A549 treated with ZK216348 at 1 μM for 4 hours (cell line): ENCODE measurements at places on chromosomes 13 and 19. TPM values are rescaled to one million over a fixed set of nuclear protein-coding genes. Genes with fewer than 3 reads are reported as not detected.

Gene SLC17A7
- 0.24 to 0.81 TPM (median 0.51 TPM) in 5 replicates for total RNA-seq

Gene PGLYRP1
- total RNA-seq: not detected in 5 replicates

Gene ZNF556
- total RNA-seq: 0.19 TPM in 1 of 5 replicates, not detected in the others

Gene CRX
- not detected in 5 replicates for total RNA-seq

Gene PSG2
- total RNA-seq: not detected in 5 replicates

Gene CBARP
- 2.3 to 6.0 TPM (median 4.7 TPM) in 5 replicates for total RNA-seq

Gene ZNF665
- total RNA-seq: not detected in 5 replicates

Gene CYP4F12
- 1.8 to 2.7 TPM (median 2.1 TPM) in 5 replicates for total RNA-seq

Gene CEACAM7
- not detected in 5 replicates for total RNA-seq

Gene ZNF701
- 0.11 to 0.34 TPM (median 0.22 TPM) in 5 replicates for total RNA-seq

Gene EMP3
- 449 to 529 TPM (median 467 TPM) in 5 replicates for total RNA-seq

Gene PPFIA3
- total RNA-seq: 5.7 to 9.5 TPM (median 8.6 TPM) in 5 replicates

Gene RNF225
- total RNA-seq: not detected in 5 replicates

Gene PCP2
- not detected in 5 replicates for total RNA-seq

Gene TGFBR3L
- 1.4 to 2.8 TPM (median 2.2 TPM) in 4 of 5 replicates, not detected in the other for total RNA-seq

Gene TMEM205
- 85.8 to 127 TPM (median 117 TPM) in 5 replicates for total RNA-seq

Gene ILF3
- 137 to 175 TPM (median 172 TPM) in 5 replicates for total RNA-seq

Gene KRTDAP
- total RNA-seq: not detected in 5 replicates
